ENCODE measurements at places on chromosomes 12 and 14.

DNA sequence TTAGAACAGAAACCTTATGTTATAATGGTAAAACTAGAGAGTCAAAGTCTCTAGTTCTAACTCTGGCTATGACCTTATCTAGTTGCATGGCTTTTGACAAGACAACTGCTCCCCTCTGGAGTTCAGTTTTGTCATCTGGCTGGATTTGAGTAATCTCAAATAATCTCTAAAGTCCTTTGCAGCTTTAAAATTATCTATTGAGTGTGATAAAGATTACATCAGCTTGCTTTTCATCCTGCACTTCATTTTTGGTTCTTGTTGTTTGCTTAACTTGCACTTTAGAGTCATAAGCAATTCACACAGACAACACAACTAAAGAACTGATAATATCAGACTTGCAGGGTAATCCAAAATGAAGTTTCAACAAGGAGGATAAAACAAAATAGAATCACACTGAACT, 2.3 kb downstream of the AKAP5 start:
- no peak for DNase-seq

GRCh38 chr14:76256545-76256944, 104.8 kb downstream of the GPATCH2L start:
- no peak for DNase-seq

- DNase-seq, result no peak
Measured at GRCh38 chr12:6099316-6099715, 25.2 kb downstream of the VWF start.

GRCh38 chr12:117387832-117388231, 26.4 kb upstream of the NOS1 start:
- DNase-seq, result no peak

DNA sequence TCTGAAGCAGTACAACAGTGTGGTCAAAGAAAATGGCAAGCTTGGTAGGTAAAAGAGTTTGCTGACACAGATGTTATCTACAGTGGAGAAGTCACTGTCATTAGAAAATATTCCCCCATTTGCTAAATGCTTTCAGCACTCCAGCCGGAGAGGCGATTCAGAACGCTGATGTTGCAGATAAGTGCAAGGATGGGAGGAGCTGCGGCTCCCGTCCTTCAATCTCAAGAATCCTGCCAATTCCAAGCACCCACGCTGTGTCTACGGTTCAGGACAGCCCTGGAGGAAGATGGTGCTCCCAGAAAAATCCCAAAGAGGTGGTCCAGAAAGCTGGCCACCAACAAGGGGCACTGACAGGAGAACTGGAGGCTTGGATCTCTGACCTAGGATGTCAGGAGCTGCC, 79.1 kb downstream of the ZFP36L1 start:
- no peak for DNase-seq

GRCh38 chr12:5908251-5908650, 36.8 kb downstream of the ANO2 start:
- no peak for DNase-seq

GRCh38 chr12:83276904-83277303, 590.2 kb downstream of the TMTC2 start:
- no peak for DNase-seq

- DNase-seq, result peak; percentile 74
Measured at GRCh38 chr14:80621701-80622100, 319.8 kb downstream of the CEP128 start.

- no peak for DNase-seq
Measured at GRCh38 chr12:18045446-18045992, 44.5 kb downstream of the RERGL start.

DNA sequence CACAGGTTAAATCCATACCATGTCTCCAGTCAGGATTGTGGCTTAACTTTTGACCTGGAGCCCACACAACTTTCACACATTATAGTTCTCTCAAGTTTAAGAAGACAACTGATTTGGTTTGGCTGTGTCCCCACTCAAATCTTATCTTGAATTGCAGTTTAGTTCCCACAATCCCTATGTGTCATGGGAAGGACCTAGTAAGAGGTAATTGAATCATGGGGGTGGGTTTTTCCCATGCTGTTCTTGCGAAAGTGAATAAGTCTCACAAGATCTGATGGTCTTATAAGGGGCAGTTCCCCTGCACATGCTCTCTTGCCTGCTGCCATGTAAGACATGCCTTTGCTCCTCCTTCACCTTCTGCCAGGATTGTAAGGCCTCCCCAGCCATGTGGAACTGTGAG, 38.2 kb upstream of the PARP11 start:
- DNase-seq, result no peak

GRCh38 chr14:99541677-99542470, 60.7 kb downstream of the CCNK start:
- DNase-seq, result no peak

- DNase-seq, result peak; percentile 95
Measured at GRCh38 chr14:94598816-94599655, 13.2 kb upstream of the SERPINA3 start.

DNA sequence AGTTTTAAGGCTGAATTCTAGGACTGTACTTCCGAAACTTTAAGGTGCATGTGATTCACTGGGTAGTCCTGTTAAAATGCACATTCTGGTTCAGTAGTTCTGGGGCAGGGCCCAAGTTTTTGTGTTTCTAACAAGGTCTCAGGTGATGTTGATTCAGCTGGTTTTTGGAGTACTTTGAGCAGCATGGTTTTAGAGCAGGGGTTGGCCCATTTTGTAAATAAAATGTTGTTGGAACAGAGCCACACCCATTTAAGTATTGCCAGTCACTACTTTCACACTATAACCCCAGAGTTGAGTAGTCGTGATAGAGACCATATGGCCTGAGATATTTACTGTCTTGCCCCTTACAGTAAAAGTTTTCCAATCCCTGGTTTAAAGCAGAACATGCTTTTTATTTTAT, 111.3 kb downstream of the SYNE2 start:
- no peak for DNase-seq

- no peak for DNase-seq
Measured at GRCh38 chr14:25086821-25087396, 37.0 kb upstream of the STXBP6 start.

- DNase-seq, result no peak
Measured at GRCh38 chr14:105531894-105532623, 5.7 kb downstream of the TMEM121 start.

- no peak for DNase-seq
Measured at GRCh38 chr12:27631365-27631764, 64.9 kb upstream of the REP15 start.

- peak; percentile 82 for DNase-seq
Measured at GRCh38 chr12:107545737-107546353, 139.8 kb upstream of the PWP1 start.

GRCh38 chr12:53695152-53696145, 19.6 kb upstream of the ATP5MC2 start:
- DNase-seq, result peak; percentile 66

- DNase-seq, result peak; percentile 77
Measured at GRCh38 chr12:106223485-106224354, 24.1 kb downstream of the CKAP4 start.

DNA sequence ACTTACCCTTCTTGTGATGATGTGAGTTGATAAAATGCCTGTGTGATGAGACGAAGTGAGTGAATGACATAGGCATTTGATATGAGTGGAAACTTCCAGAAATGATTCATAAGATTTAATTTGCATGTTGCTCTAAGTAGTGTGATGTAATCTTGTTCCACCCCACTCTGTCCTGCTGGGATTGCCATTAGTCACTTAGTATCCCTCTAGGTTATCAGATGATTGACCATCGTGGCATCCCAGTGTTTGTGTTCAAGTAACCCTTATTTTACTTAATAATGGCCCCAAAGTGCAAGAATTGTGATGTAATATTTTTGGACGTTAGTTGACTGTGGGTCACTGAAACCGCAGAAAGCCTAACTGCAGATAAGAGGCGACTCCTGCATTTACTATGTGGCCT, 214.4 kb upstream of the DIO2 start:
- DNase-seq, result peak; percentile 84

DNA sequence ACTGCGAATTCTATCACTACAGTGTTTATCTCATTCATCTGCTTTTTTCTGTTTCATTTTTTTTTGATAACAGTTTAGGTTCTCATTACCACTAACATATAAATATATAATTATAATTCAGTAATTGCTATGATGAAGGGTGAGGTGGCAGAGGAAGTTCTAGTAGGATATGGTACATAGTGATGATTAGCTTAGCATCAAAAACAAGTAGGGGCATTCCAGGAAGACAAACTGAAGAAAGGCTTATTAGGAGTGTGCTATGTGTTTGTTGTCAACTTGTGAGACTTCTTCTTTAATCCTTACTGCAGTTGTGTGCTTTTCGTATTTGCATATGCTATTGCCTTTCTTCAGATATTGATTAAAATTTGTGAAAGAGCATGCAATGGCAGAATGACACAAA, 20.6 kb downstream of the FUT8 start:
- no peak for DNase-seq

DNA sequence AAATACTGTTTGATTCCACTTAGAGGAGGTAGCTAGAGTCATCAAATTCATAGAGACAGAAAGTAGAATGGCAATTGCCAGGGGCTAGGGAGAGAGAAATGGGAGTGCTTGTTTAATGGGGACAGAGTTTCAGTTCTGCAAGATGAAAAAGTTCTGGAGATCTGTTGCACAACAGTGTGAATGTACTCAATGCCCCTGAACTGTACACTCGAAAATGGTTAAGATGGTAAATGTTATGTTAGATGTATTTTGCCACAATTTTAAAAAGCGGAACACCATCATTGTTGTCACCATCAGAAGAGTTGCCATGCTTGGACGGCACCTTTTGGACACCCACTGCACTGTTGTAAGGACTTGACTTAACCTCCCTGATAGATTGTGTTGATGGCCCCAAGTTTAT, 106.9 kb downstream of the SCARB1 start:
- DNase-seq, result no peak

DNA sequence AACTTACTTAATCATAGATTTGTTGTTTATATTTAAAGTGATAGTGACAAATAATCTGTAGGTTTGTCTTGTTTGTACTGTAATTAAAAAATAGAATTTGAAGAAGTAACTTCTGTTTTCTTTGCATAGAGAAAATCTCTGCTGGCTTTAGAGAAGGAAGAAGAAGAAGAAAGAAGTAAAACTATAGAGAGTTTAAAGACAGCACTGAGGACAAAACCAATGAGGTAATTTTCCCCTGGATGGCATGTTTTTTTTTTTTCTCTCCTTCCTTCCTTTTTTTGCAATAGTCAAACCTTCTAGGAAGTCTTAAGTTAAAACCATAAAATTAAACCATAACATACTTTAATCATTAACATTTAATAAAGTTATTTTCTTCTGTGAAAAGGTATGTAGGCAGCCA, 131.9 kb downstream of the DAAM1 start:
- no peak for DNase-seq

- DNase-seq, result no peak
Measured at GRCh38 chr12:94615260-94616181, 34.8 kb downstream of the TMCC3 start.

GRCh38 chr14:91229743-91230200, 14.7 kb downstream of the GPR68 start:
- DNase-seq, result peak; percentile 76

GRCh38 chr12:46214668-46215436, 54.0 kb downstream of the SLC38A1 start:
- peak; percentile 6 for DNase-seq

DNA sequence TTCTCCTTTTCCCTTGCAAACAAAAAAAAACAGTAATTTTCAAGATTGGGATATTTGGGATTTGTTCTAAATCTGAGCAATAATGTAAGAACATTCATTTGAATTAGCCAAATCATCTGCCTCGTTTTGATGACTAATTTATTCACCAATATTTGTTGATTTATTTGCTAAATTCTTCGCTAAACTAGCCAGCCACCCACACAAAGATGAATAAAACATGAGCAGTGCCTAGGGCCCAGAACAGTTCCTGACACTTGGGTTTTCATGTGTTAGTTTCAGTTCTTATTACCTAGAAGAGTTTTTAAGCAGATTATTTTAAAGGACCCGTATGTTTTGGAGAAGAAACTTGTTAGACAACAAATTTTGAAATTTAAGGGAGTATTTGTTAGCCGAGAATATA, 1.4 kb downstream of the ETNK1 start:
- DNase-seq, result peak; percentile 31

GRCh38 chr12:82054566-82054965, 295.4 kb upstream of the PPFIA2 start:
- no peak for DNase-seq

DNA sequence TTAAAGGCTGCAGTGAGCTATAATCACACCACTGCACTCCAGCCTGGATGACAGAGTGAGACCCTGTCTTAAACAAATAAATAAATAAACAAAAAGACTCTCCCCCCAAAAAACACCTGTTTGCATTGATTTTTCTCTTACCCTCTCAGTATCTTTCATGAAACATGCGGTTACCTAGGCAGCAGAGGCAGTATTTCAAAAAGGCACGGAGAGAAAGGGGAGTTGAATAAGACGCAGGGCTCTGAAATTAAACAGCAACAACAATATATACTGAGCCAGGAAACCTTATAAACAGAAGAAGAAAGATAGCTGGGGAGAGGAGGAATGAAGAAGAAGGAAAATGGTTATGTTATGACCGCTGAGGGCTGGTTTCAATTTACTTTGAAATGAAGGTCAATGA, 277.6 kb downstream of the BTG1 start:
- DNase-seq, result no peak

DNA sequence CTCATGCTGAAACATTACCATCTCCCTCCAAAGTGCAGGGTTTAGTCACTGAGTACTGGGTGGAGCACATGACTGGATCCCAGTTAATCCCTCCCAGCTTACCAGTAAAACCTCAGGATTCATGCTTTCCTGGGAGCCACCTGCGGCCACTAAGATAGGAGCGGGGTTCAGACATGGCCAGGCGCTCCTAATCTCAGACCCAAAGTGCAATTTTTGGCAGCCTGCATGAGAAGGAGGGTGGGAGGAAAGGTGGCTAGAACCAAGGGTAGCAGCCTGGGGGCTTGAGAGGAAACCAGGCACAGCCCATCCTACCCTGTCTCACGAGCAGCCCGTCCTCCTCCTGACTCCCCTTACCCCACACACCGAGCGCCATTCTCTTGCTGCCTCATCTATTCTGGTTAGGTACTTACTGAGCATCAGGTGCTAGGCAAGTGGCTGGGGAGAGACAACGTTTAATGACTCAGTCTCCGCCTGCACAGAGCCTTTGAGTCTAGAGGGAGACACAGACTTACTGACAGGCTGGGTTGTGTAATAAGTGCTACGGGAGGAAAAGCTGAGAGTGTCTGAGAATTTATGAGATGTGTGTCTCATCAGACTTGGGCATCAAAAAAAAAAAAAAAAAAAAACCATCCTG, 9.9 kb downstream of the GPRC5A start:
- DNase-seq, result peak; percentile 91

- no peak for DNase-seq
Measured at GRCh38 chr14:69910871-69911270, 31.7 kb downstream of the SMOC1 start.

GRCh38 chr14:68502230-68502629, 290.6 kb downstream of the ZFP36L1 start:
- no peak for DNase-seq

GRCh38 chr14:89088530-89088929, 264.1 kb downstream of the TTC8 start:
- DNase-seq, result no peak
